ENCODE measurements at places on chromosomes 2 and 18.

GRCh38 chr2:109497911-109498870, 115.6 kb downstream of the SEPTIN10 start:
- peak; percentile 42 for DNase-seq

DNA sequence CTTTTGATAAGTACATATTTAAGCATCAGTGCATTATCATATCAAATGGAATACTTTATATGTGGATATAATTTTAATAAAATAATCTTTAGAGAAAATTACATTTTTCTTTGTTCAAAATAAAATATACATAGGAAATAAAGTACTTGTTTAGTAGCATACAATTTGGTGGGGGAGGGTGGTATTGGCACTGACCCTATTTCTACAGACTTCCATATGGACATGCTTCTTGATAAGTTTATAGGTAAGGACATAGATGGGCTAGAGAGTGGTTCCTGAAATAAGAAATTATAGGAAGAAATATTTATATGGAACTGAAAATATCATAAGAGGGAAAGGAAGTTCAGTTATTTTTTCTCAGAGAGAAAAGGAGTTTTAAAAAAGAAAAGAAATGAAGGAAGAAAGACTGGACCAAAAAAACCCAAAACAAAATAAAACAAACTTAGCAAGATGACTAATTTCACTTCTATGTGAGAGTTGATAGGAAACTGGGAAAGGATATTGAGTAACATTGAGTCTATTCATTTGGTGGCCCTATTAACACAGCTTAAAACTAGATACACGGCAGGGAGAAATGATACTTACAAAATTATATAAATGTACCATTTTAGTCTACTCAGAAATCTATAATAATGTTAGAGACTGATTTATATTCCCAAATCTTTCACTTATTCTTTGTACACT, 505.9 kb downstream of the ERBB4 start:
- no peak for DNase-seq

GRCh38 chr18:183769-184168, 25.4 kb downstream of the USP14 start:
- no peak for DNase-seq

GRCh38 chr2:118981632-118982031, 39.6 kb downstream of the MARCO start:
- DNase-seq = no peak

DNA sequence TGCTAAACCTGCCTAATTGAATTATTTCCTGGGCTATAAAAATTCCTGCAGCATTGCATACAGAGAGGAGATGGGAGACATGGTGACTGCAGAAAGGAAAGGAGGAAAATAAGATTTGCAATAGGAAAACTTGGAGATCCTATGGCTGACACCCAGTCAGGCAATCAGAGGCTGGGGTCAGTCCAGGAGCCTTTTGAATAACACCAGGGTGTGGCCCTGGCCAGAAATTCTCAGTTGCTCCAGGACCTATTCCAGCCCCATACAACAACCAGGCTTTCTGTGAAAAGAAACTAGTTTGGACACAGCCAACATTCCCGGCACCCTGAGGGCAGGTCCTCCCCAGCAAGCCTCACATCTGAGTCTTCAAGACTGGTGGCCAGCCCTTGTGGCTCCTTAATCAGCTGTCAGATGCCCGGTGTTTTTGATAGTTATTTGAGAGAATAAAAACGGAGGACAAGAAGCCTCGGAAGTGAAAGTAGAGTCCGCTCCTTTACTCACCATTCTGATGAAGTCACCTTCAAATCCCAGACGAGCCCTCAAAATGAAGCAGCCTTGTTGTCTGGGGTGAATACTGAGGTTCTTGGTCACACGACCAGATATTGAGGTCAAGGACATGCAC, 31.1 kb upstream of the GMCL1 start:
- no peak for DNase-seq

DNA sequence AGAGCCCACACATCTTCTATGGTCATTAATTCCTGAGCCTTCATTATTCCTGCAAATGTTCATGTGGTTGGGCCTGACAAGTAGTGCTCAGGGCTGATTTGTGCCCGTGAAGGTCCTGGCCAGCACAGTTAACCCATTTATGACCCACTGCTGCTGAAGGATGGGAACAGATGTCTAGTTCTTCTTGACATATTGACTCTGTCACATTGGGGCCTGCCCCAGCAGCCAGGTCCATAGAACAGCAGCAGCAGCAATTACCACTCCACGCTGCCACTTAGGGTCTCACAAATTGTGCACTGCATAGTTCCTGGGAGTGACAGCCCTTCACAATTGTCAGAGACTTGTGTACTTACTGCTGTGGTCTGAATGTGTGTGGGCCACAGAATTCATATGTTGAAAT, 442.3 kb upstream of the RGPD4 start:
- no peak for DNase-seq

DNA sequence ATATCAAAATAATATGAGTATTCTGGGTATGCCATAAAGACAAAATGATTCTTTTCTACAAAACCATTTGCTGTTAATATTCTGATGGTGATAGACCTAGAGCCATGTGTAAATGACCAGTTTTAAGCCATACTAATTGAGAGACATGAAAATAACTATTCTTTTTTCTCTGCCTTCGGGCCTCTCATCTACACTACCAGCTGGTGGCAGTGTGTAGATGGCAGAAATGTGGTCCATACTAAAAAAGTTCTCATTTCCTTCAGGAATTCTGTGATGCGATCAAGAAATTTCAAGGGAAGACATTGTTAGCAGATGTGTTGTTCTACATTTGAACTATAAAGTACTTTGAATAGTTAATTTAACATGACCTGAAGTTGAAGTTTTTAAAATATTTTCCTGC, 485.2 kb downstream of the TRIB2 start:
- DNase-seq = no peak

GRCh38 chr18:47995654-47996053, 65.2 kb upstream of the SMAD2 start:
- DNase-seq = no peak

DNA sequence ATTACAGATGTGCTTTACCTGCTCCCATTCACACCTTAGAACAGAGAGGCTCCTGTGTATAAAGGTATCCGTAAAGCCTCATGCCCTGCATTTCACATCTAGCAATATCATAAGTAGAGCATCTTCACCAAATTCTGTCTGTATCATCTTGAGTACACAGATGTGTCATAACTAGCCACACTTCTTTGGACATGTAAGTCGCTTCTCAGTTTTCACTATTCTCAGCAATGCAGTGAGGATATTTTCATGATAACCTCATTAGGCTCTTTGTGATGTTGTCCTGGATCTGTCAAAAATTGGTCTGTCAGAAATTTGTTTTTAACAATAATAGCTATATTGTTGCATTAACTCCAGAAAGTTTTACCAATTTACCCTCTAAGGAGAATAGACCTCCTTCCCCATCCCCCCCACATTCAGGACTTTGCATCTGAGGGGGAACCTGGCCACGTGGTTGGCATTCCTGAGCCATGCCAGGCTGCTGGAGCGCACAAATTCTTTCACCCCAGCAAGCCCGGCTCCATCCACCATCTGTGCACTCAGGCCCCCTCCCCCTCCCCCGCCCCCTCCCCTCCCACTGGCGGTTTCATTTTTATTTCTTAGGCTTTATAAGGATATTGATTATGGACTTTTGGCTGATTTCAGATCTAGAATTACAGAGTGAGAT, 34.1 kb downstream of the AGAP1 start:
- DNase-seq = no peak

DNA sequence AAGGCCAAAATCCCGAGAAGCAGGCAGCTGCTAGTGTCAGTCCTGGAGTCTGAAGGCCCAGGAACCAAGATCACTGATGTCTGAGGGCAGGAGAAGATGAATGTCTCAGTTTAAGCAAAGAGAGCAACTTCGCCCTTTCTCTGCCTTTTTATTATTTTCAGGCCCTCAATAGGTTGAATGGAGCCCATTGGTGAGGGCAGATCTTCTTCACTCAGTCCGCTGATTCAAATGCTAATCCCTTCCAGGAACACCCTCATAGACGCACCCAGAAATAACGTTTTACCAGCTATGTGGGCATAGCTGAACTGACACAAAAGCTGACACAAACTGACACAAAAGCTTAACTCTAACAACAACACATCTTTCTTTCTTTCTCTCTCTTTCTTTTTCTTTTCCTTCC, 78.0 kb upstream of the KCNJ3 start:
- DNase-seq = no peak

DNA sequence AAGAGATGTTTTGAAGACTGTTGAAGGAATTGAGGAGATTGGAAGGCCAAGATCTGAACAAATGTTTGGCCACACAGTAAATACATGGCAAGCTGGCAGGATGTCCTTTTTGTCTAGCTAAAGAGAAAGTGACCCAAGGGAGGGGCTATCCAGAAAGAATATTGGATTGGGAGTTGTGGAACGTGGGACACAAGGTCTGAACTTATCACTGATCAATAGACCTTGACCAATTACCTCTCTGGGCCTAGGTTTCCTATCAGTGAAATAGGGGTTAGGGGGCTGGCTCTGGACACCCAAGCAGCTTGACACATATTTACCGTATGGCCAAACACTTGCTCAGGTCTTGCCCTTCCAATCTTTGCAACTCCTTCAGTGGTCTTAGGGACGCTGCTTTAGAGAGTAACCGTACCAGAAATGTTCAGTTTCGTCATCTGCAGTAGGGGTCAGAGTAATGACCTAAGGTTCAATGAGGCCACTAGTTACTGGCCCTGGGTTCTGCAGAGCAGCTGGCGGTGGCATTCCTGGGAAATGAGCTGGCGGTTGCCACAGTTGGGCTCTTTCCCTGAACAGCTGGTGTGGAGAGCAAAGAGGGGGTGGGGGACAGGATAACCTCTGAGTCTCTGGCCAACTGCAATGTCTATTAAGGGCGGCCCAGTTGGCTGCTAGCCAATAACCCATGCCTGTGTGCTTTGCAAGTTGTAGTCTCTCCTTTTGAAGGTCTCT, 70.1 kb upstream of the STPG4 start:
- DNase-seq = no peak

GRCh38 chr18:58754544-58755068, 83.3 kb downstream of the MALT1 start:
- no peak for DNase-seq

DNA sequence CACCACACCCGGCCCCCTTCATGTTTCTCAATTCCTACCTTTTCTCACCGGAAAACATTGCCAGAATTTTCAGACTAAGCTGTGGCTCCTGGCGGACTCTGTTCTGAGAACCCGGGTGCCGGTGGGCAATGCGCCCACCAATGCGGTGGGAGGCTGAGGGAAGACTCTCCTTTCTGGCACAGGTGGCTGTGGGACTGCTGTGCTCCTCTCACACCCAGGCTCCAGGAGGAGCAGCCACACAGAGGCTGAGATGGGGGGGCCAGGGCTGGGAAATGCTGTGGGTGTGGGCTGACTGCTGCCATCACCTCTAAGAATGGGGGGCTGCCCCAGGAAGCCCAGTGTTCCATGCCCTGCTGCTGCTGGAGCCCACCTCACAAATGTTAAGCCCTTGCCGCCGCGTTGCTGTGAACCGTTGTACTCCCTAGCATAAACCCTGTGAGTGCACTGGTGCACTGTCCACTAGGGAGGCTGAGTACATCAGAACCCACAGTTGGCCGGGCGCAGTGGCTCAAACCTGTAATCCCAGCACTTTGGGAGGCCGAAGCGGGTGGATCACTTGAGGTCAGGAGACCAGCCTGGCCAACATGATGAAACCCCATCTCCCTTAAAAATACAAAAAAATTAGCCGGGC, 152.6 kb downstream of the LDLRAD4 start:
- DNase-seq = no peak

- DNase-seq = no peak
Observed at GRCh38 chr2:13921245-13921644, 711.3 kb upstream of the LRATD1 start.

GRCh38 chr2:19748073-19748375, 153.8 kb downstream of the TTC32 start:
- DNase-seq = no peak

DNA sequence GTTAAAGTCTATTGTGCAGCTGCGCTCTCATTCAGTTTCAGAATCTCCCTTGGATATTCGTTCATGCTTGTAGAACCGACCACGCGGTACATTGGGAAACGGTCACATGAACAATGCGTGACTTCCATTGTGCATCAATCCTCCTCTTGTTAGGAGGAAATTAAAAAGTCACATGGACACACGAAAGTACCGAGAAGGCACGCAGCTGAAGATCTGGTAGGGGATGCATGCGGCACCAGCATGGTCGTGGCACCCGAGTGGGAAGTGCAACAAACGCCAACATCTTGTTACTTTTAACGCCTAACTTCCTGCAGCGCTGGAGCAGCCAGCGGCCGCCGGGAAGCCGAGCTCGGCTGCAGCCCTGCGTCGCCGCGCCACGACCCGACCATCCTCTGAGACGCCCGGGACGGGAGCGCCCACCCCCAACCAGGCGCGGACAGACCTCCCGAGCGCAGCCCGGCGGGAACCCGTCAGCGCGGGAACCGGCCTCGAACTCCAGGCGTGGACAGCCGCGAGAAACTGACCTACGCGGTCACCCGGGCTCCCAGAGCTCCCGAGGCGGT, 412 bp downstream of the OSBPL1A start:
- DNase-seq = no peak

DNA sequence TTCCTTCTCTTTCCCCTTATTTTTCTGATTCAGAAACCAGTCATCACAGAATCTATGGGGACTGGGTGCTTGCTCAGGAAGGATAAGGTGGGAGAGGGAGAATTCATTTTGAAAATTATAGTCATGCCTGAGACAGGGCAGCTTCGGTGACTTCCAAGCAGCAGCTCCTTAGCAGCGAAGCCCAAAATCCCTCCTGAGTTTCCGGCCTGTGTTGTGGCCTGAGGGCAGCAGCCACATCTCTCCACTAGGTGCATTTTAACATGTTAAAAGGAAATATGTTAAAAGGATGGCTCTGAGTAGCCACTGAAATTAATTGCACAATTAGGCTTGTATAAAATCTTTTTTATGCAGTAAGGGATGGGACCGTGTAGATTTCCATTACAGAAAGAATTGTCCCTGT, 207.0 kb upstream of the RAB12 start:
- no peak for DNase-seq

DNA sequence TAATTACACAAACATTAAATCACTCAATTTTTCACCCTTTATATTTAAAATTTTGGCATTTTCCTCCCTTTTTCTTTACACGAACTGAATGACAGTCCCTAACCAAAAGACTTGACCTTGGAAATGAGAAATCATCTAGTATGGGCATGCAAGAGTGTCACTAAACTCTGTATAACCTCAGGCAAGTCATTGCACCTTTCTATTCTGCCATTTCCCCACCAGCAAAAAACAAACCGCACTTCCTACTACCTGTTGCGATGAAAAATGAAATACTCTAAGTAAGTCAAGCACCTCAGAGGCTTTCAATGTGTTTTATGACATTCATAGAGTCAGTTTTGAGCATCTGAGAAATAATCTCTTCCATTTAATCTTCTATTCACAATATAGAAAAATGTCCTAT, 44.1 kb downstream of the ANKRD44 start:
- no peak for DNase-seq

DNA sequence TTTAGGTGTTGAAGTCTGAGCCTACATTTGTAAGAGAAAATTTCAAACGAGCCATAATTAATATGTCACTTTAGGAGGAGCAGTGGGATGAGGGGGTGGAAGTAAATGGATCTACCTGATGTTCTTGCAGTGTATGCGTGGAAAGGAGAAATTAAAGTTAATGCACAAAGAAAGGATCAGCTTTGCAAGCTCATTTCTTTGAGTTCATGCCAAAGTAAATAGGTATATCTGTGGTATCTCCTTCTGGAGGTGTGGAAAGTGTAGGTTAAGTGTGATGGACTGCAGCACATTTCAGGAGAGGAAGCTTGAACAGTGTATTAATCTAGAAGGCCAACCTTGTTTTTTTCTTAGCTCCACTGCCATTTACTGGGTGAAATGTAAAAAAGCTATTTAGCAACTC, 307.5 kb upstream of the ZEB2 start:
- no peak for DNase-seq

- DNase-seq = no peak
Observed at GRCh38 chr2:38598991-38599295, 3.8 kb downstream of the HNRNPLL start.

All from cerebellar nuclear complex (tissue), 1 donor.